Daoy (cell line): ENCODE measurements at places on chromosomes 2 and 18.
A peak's percentile ranks its signal among the peaks of the same experiment; 100 is the strongest.

DNA sequence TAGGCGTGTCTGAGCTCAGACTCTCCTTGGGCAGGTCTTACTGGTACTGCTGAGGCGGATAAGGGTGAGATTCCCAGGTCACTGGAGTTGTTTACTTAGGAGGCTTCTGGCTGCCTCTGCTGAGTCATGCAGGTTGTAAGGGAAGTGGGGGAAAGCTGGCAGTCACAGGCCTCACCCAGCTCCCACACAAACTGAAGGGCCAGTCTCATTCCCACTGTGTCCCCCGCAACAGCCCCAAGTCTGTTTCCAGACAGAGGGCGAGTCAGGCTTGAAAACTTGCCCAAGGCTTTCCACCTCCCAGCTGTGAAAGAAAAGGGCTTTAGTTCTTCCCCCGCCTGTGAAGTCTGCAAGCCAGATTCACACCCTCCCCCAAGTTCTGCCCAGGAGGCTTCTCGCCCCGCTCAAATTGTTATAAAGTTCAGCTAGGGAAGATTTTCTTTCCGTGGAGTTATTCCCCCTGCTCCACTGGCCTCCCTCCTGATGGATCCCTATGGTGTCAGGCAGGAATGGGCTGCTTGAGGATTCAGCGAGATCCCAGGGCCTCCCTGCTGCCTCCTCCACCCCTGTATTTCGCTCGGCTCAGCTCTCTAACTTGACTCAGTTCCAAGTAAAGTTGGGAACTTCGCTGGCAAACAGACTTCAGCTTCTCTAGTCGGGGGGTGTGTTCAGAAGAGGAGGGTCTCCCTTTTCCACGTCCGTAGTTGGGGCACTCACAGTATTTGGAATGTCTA, 248.6 kb downstream of the NR4A2 start:
- no peak for DNase-seq

DNA sequence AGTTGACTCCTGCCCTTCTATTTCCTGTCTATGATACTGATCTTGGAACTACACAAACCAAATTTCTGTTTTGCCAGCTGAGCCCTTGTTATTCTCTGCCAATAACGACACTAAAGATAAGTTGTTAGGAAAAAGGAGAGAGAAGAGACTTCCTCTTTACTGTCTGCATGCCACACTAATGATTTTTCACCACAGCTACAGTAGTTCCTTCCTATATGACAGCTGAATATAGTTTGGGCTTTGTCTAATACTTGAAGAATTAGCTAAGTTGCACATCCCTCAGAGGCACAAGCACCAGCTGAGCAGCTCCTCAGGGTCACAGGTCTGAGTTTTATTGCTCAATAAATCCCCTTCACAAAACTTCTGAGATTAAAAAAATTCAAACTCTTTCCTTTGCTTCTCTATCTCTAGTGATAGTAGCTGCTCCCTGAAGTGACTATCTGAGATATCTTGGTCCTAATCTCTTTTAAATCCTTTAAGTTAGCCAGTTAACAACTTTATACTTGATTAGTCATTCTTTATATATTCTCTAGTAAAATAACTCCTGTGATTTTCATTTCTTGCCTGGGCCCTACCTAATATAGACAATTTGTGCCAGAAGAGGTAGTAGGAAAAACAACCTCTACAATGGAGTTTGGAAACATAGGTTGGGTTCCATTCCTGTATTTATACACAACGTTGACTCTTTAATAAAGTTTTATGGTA, 253.0 kb upstream of the CNTNAP5 start:
- no peak for DNase-seq

- peak; percentile 52 for DNase-seq
These were observed 579 bp downstream of the LOXL3 start for GRCh38 chr2:74552914-74553811.

DNA sequence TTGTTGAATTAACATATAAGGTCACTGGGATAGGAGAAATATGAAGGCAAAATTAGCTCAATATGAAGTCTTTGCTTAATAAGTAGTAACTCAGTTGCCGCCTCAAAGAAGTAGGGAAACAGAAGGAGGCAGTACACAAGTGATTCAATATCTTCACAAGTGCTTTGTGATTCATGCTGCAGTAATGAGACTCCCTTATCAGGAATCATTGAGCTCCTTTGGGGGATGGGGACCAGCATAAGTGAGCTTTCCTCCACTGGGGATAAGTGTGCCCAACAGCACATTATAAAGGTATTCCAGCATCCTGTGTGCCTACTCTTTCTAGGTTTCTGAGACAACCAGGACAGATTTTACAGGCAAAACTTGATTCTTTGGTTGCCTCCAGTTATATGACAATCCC, 323.4 kb upstream of the UBE2E3 start:
- DNase-seq: peak; percentile 84

DNA sequence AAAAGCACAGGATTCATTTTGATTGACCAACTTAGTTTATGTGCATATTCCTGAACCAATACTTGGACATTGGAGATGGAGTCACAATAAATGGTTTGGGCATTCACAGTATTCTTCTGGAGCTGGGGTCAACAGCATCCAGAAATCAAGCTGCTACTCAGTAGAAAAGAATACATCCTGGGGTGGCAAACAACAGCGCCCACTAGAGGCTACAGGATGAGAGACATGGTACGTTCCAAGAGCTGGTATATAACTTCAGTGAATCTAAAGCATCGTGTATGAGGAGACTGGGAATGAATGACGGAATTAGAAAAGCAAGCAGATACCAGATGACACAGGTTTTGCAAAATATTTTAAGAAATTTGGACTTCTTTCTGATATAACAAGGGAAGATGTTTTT, 142.9 kb upstream of the FIGN start:
- DNase-seq: peak; percentile 31

DNA sequence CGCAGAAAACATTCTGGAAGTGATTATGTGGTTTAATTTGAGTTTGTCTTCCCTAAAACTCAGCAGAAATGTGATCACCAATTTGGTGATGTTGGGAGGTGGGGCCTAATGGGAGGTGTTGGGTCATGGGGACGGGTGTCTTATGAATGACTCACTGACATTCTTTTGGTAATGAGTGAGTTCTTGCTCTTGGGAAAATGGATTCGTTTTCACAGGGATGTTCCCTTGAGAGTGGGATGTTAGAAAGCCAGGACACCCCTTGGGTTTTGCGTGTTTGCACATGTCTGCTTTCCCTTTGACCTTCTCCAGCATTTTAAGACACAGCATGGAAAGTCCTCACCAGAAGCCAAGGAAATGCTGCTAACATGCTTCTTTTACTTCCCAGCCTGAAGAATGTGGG, 321.5 kb upstream of the NT5C1B start:
- DNase-seq: peak; percentile 79

- no peak for DNase-seq
These were observed 33.8 kb downstream of the TEX51 start for GRCh38 chr2:126932529-126932928.

- no peak for DNase-seq
These were observed 34.0 kb upstream of the SPTBN1 start for GRCh38 chr2:54422072-54422581.

- DNase-seq: no peak
These were observed 87.7 kb upstream of the HAAO start for GRCh38 chr2:42879913-42880737.

- DNase-seq: no peak
These were observed 946.5 kb upstream of the FAM98A start for GRCh38 chr2:34545486-34546136.

DNA sequence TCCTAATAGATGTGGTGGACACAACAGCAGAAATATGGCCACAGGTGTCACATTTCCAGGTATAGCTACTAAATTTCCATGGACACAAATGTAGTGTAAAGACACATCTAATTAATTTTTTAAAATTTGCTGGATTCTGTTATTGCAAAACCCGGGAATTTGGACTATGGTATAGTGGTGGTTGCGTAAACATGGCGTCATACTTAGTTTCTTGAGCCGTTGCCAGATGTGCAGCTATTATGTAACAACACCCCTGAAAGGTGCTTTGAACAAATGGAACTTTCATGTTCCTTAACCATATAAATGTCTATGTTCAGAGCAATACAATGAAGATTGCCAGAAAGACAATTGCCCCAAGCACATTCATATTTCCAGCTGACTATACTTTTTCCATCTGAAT, 85.9 kb downstream of the HRH4 start:
- no peak for DNase-seq

DNA sequence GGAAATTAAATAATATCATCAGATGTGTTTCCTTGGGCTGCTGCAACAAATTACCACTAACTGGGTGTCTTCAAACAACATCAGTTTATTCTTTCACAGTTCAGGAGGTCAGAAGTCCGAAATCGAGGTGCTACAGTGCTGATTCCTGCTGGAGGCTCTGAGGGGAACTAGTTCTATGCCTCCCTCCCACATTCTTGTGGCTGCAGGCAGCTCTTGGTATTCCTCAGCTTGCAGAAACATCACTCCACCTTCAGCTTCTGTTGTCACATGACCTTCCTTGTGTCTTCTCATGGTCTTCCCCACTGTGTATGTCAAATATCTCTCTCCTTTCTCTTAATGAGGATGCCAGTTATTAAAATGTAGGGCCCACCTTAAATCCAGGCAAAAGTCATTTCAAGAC, 29.3 kb upstream of the DCC start:
- DNase-seq: no peak

GRCh38 chr2:189540551-189540950, 40.0 kb downstream of the SLC40A1 start:
- DNase-seq: no peak

GRCh38 chr2:127508023-127508630, 18.2 kb downstream of the IWS1 start:
- no peak for DNase-seq

- DNase-seq: no peak
These were observed 6.5 kb upstream of the STAMBP start for GRCh38 chr2:73822276-73822675.

- no peak for DNase-seq
These were observed 28.8 kb upstream of the EVA1A start for GRCh38 chr2:75589391-75590105.

DNA sequence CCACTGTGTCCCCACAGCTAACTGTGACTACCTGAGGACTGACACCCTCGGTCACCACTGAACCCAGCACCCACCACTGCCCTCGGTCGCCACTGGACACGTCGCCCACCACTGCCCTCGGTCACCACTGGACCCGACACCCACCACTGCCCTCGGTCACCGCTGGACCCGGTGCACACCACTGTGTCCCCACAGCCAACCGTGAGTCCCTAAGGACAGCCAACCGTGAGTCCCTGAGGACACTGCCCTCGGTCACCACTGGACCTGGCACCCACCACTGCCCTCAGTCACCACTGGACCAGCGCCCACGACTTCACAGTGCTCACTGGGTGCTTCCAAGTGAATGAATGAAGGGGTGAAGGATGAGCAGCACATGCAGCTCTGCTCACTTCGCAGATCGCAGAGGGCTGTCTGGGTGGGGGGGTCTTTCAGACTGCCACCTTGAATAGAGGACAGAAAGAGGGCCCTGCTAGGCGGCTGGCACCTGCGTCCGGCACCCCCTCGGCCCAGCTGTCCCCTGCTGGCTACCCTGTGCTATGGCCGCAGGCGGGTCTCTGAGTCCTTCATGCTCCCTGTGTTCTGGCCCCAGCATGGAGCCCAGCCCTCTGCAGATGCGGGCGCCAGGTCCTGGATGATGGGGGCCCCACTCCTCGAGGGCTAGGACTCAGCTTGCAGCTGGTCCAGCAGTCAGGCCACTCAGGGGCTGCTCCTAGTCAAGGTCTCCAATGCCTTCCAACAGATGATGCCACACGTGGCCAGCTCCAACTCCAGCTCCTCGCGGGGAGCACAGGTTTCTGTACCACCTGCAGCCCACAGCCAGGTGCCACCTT, 51.4 kb upstream of the GPC1 start:
- DNase-seq: no peak

DNA sequence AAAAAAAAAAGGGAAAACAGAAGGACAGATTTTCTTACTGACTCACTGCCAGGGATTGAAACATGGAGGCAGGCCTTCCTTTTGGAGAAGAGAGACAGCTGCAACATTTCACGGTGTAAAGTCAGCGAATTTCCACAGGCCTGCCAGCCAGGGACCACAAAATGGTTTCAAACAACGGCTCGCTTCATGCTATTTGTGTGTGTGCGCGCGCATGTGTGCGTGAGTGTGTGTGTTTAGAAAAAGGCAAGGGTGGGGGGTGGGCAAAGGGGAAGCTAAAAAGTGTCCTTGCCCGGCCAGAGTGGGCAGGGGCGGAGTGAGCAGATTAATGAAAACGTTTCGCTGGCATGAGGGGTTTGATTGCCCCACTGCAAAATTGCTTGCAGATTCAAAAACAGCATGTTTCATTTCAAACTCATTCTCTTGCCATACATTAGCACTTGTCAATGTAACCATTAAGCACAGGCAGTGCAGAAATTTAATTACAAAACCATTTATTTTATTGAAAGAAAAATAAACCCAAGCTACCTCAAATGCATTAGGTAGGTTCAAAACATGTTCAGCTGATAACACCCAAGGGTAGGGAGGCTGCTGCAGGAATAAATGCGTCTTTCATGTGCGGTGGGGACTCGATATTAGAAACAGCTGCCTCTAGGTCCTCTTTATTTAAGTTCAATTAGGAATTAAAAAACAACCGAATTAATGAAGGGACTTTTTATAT, 182.1 kb upstream of the SIX2 start:
- no peak for DNase-seq

- DNase-seq: no peak
These were observed 805.4 kb downstream of the TRIB2 start for GRCh38 chr2:13522096-13522495.

GRCh38 chr2:222899413-222900181, 38.8 kb downstream of the ACSL3 start:
- no peak for DNase-seq

DNA sequence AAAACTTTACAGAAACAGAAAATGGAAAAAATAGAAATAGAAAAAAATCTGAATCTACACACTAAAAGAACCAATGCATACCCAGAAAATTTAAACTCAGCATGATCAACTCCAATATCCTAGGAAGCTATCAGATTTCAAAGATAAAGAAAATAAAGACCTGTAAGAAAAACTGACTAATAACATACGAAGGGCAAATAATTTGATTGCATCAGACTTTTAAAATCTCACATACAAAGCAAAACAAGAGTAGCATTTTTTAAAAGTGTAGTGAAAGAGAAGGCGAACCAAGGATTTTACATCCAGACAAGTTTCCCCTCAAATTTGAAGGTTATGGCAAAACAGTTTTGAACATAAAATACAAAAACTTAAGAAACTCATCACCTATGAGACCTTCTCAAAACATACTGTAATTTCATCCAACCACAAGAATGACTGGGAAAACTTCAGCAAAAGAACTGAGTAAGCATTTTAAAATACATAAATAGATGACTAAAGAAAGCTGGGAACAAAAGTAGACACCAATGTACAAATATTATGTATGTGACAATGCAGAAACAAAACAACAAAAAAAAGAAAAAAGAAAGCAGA, 54.8 kb downstream of the NBAS start:
- DNase-seq: no peak

- peak; percentile 84 for DNase-seq
These were observed 1.7 kb downstream of the ROCK2 start for GRCh38 chr2:11342551-11343367.

- no peak for DNase-seq
These were observed 408.0 kb upstream of the RGPD4 start for GRCh38 chr2:107418708-107419107.

GRCh38 chr2:179036353-179036905, 13.5 kb downstream of the CCDC141 start:
- no peak for DNase-seq
